Ovary (tissue), 10 donors: ENCODE measurements at places on chromosomes 12 and 14. TPM values are rescaled to one million over a fixed set of nuclear protein-coding genes. Genes with fewer than 3 reads are reported as not detected.

VRTN gene
- polyA plus RNA-seq, result not detected

RNASE2 gene
- 3.0 TPM for polyA plus RNA-seq

GDF3 gene
- polyA plus RNA-seq, result 1.0 TPM

OAS1 gene
- 12.1 TPM for polyA plus RNA-seq

AKAP5 gene
- polyA plus RNA-seq, result 0.83 TPM
